ENCODE measurements at places on chromosomes 16 and 17. TPM values are rescaled to one million over a fixed set of nuclear protein-coding genes. Genes with fewer than 3 reads are reported as not detected.

DNA sequence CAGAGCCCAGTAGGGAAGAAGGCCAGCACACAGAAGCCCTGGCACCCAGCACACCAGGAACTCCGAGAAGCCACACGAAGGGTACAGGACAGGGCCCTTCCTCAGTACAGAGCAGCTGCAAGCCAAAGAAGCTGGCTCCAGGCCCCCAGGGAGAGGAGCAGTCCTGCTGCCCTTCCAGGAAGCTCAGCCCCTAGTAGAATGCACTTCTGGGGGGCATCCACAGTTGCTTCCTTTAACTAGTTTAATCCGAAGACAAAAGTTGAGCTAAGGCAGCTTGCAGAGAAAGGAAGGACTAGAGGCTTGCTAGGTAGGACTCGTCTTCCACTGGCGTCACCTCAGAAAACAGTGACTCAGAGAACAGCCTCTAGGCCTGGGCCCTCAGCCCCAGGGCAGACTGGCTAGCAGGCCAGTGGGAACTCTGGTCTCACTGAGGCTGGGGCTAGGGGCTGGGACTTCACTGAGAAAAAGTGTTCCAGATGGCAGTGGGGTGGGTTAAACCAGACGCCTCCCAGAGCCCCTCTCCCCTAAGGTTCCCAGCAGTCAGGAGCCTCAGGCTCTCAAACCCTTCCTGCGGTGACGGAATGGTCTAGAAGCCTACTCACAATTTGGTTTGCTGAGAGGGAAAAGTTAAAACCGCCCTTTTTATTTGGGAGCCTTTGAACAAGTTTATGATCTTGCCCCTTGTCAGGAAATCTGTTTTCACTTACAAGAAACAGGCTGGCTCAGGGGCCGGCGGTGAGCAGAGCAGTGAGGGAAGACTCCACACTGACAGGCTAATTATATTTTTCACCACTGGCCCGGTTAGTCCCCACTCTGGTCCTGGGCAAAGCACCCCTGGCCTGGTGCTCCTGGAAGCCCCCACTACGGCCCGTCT lies 41.4 kb downstream of the ACTG1 start:
- no peak for DNase-seq

DNA sequence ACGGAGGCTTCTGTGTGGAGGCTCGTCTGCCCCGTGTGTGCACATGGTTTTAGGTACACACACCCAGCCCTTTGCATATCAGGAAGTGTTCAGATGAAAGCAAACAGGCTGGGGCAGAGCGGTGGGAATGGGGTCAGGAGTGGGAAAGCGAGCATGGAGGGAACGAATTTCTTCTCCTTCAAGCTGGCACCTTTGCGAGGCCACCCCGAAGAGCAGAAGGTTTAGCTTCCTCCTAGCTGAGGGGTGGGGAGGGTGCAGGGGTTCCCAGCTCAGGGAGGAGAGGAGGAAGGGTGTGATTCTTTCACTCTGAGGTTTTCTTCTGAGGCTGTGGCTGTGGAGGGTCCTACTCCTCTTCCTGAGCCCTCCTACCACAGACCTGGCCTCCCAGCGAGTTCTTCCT lies 83.6 kb downstream of the ABR start:
- no peak for DNase-seq

CA4 gene
- total RNA-seq = not detected

FNDC8 gene
- total RNA-seq = not detected
